ENCODE measurements at places on chromosomes 3 and 15.

GRCh38 chr3:185363662-185364203 is 797 bp downstream of the MAP3K13 start:
- DNase-seq: no peak

GRCh38 chr3:120642368-120642948 is 39.6 kb downstream of the HGD start:
- DNase-seq: no peak

DNA sequence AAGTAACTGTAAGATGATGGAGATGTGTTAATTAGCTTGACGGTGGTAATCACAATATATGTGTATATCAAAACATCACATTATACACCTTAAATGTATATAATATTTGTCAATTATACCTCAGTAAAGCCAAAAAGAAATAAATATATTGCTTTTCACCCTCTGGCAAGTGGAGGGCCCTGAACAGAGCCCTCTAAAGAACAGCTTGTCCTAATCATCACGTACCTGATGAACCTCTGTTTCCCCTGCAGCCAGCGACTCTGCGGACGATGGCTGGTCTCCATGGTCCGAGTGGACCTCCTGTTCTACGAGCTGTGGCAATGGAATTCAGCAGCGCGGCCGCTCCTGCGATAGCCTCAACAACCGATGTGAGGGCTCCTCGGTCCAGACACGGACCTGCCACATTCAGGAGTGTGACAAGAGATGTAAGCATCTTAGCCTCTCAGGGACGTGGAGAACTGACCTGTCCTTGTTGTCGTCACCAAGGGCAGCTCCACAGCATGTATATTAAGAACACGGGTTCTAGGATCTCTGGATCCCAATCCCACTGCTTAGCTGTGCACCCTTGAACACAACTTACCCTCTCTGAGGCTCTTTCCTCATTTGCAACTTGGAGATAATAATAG is 6.3 kb downstream of the THBS1 start:
- no peak for DNase-seq

DNA sequence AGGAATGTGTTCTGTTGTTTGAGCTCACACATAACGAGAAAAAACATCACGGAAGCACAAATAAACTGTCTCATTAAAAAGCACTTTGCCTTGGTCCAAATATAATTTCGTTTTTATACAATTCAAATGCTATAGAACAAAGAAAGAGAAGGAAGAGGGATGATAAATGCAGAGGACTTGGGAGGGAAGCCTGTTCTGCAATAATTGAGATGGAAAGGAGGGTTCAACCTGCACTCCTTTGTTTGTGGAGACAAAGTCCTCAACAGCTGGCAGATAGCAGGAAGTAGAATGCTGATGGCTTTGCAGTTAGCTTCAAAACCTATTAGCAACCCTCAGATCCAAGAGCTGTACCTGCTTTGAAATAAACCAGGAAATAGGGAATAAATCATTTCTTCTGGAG is 1010.8 kb downstream of the FHIT start:
- no peak for DNase-seq

DNA sequence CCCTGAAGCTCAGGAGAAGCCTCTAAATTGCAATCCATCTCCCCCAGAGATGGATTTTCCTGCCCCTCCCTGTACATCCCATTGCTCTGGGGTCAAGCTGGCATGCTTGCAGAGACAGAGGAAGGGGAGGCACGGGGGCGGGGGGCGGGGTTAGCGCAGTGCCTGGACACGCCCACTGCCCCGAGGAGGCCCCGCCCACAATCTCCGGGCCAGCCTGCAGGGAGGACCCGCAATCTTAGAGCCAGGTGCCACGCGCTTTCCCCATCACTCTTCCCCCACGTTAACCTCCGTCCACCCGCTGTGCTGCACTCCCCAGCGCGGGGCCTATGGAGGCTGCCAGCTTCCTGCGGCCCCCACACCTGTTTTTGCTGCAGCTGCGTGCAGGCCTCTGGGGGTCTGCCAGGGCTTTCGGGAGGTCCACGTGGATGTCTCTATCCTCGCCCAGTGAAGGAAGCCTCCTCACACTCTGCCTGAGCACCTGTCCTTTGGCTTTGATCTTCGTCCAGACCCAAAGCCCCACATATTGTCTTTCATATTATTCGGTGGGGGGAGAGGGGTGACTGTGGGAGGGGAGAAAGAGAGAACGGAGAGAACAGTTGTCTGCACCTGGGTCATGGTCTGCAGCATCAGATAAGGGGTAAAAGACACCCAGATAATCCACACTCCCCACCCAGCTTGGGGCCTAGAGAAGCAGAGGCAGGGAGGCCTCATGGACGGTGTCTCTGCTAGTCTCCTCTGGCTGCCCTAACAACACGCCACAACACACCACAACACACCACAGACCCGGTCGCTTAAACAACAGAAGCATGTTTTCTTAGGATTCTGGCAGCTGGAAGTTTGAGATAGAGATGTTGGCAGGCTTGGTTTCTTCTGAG is 118.0 kb upstream of the MEF2A start:
- DNase-seq: no peak

GRCh38 chr3:32186097-32186496 is 52.4 kb upstream of the CMTM8 start:
- no peak for DNase-seq

DNA sequence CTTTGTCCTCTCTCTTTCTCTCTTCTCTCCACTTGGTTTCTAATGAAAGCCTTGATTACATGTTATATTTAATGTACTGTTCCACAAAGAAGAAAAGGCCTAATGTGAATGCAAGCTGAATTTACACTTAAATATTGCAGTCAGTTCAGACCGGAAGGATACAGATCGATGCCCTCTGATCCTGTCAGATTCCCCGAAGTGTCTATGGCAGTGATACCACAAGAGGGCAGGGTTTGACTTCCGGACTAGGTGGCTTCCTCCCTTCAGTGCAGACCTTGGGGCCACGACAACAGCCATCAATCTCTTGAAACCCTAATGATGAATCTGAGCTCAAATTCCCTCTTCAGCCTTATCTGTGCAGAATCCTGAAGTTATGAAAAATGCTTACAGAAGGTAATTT is 29.5 kb downstream of the AGTR1 start:
- no peak for DNase-seq

DNA sequence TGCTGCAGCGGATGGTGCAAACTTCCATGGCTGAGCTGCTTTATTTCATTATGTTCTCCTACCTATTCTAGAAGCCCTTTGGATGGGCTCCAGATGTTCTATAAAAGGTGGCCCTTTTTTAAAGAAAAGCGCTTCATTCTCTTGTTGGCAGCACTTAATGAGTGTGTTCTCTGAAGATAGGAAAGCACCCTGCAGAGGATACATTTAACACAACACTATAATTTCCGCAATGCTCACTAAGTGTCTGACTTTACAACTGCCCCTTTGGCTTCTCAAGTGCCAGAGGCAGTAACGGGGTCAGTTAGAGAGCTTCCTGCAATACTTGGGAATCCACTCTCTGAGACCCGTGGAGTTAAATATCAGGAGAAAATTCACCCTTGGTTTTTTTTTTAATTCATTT is 88.1 kb downstream of the MDFIC2 start:
- no peak for DNase-seq

DNA sequence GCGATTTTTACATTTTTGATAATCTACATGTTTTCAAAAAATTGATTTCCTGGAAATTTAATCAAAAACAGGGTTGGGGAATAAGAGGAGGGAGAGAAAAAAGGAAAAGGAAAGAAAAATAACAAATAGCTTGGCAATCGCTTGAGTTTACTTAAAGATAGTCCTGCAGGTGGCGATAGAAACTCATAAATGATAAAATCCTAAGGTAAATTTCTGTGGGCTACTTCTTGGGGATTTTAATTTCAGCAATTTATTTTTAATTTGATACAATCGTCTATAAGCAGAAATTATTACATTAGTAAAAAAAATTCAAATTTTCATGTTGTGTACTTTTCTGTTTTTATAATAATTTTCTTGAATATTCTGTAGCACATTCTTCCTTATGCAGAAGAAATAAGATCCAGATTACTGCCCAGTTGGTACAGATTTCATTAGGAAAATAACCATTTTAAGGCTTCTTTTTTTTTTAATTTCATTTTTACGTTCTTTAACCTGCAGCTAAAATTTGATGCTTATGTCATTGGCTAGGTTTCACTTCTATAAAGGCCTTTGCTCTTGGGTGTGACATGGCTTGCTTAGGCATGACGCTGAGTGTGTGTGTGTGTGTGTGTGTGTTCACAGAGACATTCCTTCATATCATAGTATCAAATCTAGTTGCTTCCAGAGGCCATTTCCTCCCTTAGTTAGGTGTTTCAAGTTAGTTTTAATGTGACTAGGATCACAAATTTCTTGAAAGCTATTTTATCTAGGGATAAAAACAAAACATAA is 181.8 kb downstream of the MCTP2 start:
- DNase-seq: no peak

DNA sequence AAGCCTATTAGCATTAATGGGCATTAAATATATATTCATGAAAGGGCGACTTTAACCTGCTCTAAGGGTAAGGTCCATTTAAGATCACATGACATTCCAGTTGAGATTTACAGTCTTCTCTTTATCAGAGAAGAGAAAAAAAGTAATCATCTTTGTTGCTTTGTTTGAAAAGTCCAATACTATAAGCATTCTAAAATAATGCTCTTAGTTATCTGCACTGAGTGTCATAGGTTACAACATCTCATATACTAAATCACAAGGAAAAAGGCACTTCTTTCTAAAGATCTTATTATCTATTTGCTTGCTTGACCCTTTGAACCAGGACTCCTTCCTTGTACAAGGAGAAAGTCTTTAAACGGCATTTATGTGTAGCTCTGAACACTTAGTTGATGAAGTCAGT is 1.4 kb downstream of the TMEM207 start:
- no peak for DNase-seq

DNA sequence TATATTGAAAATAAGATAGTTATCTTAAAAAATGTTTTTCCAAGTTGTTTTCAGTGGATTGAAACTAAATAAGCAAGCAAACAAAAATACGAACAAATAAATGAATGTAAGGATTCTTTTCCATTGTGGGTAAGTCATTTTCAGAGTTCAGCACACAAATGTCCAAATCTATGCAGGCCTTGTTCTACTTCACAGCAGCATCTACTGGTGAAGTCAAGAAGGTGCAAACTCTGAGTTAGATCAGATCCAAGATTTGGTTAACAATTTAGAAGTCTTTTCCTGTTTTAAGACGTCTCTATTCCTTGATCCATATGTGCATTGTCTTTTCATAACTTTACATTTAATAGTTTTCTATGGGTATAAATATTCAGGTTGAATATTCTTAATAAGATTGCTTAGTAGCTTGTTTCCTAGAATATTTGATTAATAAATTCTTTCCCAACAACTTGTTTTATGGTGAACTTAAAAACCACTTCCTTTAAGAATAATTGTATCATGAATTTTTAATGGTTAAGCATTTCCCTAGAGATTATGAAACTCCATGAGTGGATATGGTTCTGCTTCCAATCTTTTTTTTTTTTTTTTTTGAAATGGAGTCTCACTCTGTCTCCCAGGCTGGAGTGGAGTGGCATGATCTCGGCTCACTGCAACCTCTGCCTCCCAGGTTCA is 10.5 kb downstream of the PTX3 start:
- no peak for DNase-seq

- no peak for DNase-seq
Observed at GRCh38 chr15:77627581-77627980, 5.1 kb downstream of the LINGO1 start.

DNA sequence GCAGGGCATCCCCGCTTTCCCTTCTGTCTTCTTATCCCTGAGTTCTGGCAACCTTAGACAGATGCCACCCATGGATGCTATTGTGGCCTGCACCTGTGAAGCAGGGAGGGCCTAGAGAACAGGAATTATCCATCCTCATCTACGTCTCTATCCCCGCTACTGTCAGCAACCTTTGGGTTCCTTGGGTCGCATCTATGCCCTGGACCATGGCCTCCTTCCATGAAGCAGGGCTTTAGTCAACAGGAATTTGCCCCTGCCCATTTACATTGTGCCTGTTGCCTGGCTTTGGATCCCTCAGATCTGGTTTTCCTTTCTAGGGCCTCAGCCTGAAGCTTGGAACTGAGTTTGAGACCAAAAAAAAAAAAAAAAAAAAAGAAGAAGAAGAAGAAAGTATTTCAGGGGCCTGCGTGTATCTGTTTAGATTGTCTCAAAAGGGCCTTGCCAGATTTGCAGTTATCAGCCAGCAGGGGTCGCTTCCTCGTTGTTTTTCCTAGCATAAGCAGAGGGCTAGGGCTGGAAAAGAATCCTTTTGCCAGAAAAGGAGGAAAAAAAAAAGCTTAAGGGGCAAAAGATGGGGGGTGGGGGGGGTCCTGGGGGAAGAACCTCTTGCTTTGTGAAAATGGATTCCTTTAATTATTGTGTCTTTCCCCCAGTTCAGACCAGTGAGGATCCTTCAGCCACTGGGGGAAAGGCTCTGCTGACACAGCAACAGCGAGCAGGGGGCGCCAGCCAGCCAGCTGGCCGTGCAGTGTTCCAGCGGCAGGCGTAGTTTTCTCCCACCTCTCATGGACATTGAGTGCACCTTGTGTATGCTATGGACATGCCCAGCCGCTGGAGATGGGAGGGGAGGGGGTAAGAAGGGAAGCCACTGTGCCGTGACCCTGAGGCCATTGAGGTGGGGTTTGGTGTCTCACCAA is 65.7 kb upstream of the ALDH1L1 start:
- DNase-seq: no peak

GRCh38 chr15:62109982-62110851 is 43.4 kb downstream of the C2CD4A start:
- DNase-seq: no peak

- no peak for DNase-seq
Observed at GRCh38 chr15:28114114-28114455, 15.0 kb upstream of the OCA2 start.

DNA sequence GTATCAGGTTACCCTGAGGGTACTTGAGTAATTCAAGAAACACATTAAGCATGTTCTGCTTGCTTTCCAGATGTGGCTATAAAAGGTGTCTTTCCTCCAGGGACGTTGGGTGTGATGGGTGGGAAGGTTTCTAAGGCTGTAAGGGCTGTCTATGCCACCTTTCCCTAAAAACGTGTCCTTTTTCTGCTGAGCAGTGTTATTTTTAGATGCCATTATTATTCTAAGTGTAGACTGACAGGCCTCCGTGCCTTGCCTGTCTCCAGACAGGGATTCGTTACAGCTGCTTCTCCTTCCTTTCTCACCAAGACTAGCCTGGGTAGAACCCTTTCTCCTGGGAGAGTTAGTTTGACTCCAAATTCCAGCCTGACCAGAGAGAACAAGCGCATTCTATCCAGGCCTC is 26.8 kb upstream of the RHO start:
- DNase-seq: no peak

GRCh38 chr3:189167027-189167766 is 4.6 kb upstream of the TPRG1 start:
- DNase-seq: no peak

- DNase-seq: no peak
Observed at GRCh38 chr3:161222662-161223061, 1.6 kb downstream of the NMD3 start.
